ENCODE measurements at places on chromosomes 6 and 20.

DNA sequence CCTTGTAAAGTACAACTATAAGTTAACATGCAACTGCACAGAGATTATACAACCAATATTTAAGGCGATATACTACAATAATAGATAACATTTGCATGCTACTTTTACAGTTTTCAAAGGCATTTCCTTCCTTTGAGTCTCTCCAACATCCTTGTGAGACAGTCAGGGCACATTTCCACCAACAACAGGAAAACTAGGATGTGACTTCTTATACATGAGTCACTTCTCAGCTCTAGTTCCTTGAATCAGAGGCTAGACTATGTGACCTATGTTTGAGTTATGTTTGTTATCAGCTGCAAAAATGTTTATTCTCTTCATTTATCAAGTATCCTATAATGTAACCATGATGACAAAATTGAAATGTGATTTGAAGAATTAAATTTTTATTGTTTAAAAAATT, 51.7 kb upstream of the TFAP2D start:
- no peak for DNase-seq

GRCh38 chr20:33020278-33021161, 10.9 kb upstream of the BPIFB6 start:
- no peak for DNase-seq

- no peak for DNase-seq
Measured at GRCh38 chr6:74741646-74742045, 464.2 kb downstream of the COL12A1 start.

GRCh38 chr6:44435500-44435899, 48.0 kb downstream of the CDC5L start:
- DNase-seq, result no peak

- no peak for DNase-seq
Measured at GRCh38 chr20:45621593-45621992, 7.9 kb upstream of the WFDC10A start.

DNA sequence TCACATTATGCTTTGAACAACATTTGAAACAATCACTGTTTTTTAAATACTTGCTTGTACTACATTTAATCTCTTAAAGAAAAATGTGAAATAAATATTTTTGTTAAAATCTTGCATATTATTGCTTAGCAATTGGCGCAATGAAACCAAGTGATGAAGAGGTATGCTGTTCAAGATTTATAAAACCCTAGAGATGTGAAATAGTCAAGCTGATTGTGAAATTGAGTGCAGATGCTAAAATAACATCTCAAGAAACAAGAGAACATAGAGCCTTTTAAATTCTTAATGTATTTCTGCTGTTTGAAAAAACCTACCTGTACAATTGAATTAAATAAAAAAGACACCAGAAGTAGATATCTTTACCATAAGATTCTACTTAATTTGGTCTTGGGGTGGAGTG, 179.2 kb upstream of the MCHR2 start:
- DNase-seq, result no peak

- no peak for DNase-seq
Measured at GRCh38 chr20:3465301-3465700, 5.5 kb upstream of the ATRN start.

DNA sequence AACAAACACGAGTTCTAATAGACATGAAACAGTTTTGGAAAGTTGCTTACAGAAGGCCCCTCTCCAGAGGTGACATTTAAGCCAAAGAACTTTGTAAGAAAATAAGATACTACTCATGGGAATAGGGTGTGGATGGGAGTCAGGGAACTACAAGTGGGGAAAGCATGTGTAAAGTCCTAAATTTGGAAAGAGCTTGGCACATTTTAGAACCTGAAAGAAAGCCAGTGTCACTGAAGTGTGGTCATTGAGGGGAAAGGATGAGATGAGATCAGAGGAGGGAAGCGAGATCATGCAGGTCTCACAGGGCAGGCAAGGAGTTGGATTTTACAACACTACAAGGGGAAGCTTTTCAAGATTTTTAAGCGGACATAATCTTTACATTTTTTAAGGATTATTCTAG, 38.0 kb downstream of the VGLL2 start:
- no peak for DNase-seq

DNA sequence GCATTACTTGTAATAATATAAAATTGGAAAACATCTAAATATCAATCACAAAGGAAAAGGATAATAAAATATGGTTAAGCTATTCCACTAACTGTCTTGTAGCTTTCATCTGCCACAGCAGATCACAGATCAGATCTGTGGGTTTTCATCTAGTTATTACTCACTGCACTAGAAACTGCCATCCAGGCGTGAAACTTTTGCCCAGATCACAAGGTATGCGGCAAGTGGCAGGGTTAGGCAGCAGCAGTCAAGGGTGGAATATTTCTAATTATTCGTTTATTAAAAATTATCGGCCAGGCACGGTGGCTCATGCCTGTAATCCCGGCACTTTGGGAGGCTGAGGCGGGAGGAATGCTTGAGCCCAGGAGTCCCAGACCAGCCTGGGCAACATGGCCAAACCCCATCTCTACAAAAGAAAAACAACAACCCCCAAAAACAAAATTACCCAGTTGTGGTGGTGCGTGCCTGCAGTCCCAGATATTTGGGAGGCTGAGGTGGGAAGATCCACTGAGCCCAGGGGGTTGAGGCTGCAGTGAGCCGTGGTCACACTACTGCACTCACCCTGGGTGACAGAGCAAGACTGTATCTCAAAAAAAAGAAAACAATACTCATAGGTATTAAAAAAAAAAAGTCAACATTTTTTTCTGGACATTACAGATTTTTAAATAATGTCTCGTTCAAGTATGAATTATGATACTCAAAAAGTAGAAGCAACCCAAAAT, 32.1 kb downstream of the BEND3 start:
- no peak for DNase-seq

GRCh38 chr20:44990957-44991356, 24.6 kb downstream of the STK4 start:
- no peak for DNase-seq

DNA sequence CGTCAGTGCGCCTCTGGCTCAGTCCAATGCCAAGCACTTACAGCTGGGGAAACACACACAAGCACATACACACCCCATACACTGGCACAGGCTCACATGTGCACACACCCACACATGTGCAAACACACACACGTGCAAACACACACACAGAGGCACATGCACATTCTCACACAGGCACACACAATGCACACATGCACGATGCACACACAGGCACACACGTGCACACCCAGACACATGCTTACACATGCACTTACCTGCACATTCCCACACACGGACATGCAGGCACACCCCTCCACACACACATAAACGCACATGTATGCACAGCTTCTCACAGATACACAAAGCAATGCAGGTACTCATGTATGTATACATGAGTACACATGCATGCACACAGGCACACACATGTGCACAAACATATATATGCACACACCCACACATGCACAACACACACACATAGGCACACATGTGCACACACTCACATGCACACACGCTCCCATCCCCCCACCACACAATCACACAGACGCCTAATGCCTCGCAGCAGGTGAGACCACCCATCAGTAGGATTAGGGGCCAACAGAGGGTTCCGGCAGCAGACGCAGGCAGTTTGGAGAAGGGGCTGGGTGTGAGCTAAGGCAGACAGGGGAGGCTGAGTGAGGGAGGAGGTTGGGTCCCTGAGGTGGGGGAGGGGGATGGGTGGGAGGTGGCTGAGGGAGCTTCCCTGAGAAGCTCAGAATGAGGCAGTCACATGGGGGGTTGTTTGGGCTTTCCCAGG, 71.2 kb upstream of the SLCO4A1 start:
- no peak for DNase-seq

- DNase-seq, result no peak
Measured at GRCh38 chr6:16399158-16399557, 160.8 kb downstream of the GMPR start.

DNA sequence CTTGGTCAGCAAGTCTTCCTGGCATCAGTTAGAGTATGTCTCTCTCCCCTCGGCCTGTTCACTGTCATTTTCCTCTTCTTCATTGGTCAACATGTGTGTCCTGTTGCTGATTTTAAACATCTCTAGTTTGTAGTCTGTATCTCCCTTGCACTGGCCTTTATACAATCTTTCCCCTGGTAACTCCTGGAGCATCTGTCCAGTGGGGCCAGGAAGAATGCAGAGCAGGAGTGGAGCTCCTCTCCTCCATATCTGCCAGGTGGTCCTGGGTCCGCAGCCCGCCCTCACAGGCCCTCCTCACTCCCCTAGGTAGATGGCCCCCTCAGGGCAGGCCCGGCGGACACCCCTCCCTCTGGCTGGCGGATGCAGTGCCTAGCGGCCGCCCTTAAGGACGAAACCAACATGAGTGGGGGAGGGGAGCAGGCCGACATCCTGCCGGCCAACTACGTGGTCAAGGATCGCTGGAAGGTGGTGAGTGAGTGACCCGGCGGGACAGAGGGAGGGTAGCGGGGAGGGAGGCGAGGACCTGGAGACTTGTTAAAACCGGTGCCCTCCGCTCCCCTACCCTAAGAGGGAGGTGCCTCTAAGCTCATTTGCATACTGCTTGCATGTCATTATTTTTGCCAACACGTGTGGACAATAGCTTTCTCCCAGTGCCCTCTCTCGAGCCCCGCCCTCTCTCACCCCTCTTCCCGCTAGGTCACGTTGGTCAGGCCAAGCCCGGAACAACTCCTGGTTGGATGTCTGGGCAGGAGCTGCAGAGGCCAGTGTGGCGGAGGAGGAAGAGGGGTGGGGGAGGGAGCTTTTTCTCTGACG, 3.2 kb downstream of the TTBK1 start:
- DNase-seq, result peak; percentile 91

DNA sequence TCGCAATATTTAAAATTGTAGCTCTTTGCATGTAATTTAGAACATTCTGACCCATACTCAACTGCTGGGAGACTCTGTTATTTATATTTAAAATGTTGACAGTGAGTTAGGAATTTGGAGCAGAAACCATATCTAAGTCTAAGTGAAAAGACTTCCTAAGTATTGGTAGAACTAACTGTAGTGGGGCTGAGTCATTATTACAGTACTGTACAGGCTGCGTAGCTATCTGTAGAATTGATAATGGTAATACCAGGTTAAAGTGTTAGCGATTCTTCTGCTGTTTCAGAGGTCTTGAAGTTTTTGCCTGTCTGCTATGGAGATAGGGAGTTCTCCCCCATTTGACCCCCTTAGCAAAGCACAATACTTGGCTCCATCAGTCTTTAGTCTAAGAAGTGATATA, 3.6 kb downstream of the TOP1 start:
- DNase-seq, result no peak

DNA sequence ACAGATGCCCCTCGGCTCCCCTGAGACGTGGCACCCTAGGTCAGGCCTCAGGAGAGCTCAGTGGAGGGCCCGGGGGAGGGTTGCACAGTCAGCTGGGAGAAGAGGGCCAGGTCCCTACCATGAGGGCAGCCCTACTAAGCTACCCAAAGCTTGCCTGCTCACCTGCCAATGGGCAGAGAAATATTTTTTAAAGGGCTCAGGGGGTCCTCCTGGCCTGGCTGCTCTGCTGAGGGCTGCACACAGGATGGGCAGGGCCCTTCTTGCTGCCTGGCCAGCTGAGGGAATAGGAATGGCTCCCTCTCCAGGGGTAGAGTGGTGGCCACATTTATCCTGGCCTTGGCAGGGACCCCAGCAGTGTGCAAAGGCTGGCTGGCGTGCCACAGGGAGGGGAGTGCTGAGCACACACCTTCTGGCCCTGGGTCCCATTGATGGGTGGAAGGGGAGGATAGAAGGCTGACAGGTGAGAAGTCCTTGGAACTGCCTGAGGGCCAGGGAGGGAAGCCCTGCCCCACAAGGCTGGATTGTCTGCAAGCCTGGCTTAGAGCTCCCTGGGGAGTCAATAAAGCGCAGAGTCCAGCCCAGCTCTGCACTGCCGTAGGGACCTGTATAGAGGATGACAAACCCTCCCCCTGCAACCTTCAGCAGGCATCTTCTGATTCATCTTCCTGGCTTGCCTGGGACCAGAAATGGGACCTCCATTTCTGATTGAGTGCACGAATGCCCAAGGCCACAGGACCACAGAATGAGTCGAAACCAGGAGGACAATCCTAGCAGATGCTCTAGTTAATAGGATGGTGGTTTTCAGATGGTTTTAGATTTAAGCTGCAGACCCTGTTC, 62.1 kb downstream of the NOL4L start:
- no peak for DNase-seq

DNA sequence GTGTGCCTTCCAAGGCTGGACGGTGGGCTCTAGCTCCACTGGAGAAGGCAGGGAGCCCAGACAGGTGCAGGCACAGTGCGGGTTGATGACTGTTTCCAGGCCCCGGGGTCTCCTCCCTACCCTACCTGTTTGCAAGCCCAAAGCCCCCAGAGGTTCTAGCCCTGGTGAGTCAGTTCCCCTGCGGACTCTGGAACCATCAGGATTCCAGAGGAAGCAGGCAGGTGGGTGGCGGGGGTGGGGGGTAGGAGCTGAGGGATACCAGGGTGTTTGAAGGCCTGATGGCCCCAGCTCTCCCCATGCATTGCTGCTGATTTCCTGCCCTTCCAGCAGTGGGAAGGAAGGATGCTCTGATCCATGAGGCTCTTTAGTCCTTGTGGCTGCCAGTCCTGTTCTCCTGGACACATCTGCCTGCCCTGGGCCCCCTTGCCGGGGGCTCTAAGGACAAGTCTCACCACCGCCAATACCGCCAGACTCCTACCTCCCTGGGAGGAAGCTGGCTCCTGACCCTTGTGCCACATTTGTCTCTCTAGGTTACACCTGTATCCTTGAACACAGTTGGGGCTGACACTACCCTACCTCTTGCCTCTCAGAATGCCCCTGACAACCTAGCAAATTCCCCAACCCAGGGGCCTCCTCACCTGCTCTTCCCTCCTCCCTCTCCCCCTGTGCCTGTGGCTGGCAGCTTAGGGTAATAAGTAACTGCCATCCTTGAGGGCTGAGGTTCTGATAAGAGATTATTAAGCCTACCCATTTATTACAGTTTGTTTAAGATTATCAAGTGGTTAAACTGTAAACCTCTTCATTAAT, 21.7 kb downstream of the KCNK5 start:
- no peak for DNase-seq

- no peak for DNase-seq
Measured at GRCh38 chr6:43800298-43800623, 30.2 kb downstream of the VEGFA start.

DNA sequence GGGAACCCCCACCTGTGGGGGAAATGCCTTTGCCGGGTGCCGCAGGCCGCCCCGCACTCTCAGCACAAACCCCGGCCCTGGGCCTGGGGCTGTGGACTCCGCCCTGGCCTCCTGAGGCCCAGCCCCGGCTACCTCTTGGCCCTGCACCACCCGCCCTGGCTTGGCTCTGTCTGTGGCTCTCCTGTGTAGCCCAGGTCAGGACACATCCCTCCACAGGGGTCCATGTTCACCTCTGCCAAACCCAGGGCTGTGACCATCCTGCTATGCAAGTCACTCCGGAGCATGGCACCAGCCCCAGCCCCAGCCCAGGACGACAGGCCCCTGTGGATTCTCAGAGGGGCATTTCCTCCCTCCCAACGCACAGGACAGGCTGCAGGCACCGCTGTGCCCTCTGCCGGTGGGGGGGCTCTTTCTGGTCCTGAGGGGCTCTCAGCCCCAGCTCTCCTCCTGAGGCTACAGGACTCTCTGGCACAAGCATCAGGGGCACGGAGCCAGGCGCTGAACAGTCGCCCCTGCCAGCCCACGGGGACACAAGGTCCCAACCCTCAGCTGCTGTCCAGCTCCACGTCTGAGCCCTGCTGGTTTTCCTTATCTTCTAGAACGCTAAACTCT, 45.7 kb downstream of the TAF4 start:
- DNase-seq, result no peak

- no peak for DNase-seq
Measured at GRCh38 chr6:35092362-35093117, 48.6 kb downstream of the TCP11 start.

GRCh38 chr20:56422076-56422823, 10.2 kb downstream of the CASS4 start:
- no peak for DNase-seq

- no peak for DNase-seq
Measured at GRCh38 chr6:154318721-154319120, 37.9 kb downstream of the IPCEF1 start.
